ENCODE measurements at places on chromosomes 6 and 20.

DNA sequence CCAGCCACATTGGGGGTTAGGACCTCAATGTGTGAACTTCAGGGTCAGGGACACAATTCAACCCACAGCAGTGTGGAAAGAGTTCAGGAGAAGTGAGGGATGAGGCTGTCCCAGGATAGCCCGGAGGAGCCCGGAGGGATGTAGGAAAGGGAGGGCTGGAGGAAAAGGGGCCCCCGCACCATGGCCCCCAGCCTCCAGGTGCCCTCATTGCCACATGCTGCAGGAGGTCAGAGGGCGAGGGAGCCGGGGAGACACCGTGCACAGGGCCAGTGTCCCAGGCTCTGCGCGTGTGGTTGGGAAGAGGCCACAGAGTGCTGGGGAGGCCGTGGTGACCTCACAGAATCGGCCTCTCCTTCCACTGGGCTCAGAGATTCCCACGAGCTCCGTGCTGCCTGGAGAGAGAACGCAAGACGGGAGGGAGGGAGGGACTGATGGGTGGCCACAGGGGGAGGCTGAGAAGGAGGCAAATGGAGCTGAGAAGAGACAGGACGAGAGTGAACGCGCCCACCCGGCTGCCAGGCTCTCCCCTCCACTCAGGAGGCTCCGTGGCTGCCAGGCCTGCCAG, 215.1 kb downstream of the DLL1 start:
- no peak for DNase-seq

DNA sequence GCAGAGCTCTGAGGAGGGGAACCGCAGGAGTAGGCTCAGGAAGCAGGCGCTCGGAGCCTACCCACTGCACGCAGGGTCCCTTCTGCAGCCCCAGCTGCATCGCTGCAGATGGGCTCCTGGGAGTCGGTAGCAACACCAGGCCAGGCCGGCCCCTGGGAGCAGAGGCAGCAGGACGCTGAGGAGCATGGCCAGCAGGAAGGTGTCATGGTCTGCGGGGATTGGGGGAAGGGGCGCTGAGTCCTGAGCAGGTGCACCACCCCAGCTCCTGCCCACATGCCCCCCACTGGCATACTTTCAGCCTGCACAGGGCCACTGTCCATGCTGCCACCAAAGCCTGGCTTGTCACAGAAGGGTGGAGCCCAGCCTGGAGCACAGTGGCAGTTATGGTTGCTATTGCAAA, 7.7 kb upstream of the GFRA4 start:
- DNase-seq: no peak

- DNase-seq: no peak
Observed at GRCh38 chr6:159118924-159119323, 50.3 kb upstream of the FNDC1 start.

DNA sequence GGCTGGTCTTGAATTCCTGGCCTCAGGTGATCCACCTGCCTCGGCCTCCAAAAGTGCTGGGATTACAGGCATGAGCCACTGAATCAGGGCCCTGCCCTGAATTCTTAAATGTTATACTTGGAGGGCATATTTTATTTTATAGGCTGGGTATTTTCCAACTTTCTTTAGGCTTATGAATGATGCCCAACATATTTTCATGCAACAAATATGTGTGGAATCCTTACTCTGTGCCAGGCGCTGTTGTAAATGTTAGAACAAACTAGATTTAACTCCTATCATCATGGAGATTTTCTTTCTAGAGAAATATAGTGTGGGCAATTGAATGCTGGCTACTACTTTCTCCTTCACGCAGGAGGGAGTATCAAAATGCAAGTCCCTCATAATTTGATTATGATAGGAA, 71.2 kb downstream of the SAMD5 start:
- no peak for DNase-seq

DNA sequence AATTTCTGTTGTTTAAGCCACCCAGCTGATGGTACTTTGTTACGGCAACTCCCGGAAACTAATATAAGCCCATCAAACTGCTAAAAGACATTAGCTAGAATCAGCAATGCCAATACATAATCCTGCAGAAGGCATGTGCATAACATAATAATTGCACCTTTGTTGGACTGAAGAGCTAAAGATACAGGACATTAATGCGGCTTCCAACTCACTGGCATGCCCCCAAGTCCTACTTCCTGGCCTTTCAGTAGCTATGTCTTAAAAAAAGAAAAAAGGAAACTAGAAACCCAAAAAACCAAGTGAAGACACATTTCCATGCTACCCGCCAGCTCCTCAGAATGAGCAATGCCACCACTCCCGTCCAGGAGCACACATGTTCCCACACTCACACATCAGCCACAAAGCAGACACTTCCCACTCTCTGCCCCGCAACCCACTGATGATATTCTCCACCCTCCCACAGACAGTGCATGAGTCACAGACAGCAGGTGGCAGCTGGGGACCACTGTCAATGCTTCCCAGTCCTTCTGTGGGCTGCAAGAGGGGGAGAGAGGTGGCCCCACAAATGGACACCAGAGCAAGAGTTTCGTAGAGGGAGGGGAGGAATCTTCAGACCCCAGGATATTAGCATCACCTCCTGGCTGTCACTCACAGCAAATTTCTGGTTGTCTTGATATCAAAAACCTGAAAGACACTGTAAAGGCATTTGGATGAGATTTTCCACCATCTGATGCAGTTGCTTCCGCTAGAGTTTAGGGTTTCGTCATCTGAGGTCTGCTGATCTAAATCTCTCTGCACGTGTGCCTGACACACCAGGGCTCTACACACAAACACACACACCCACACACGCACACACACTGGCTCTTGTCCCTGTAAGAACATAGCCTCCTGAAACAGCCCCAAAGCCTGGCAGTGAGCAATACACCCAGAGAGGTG, 32.8 kb downstream of the GFOD1 start:
- DNase-seq: peak; percentile 90

GRCh38 chr20:43461894-43462659, 4.4 kb downstream of the SRSF6 start:
- no peak for DNase-seq

DNA sequence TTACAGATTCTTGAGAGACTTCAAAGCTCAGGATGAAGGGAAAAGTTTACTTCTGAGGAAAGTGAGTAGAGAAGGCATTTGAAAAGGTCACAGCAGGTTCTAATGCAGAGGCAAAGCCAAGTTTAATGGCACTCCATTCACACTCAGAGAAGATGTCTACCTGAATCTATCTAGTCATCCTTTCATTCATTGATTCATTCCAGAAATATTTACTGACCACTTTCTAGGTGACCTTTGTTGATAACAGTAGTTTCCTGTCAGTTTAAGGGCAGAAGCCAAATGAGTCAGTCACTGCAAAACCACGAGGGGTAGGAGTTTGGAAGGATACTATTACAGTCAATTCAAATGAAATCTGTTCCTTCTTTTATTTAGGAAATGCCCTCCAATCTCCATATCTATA, 30.8 kb downstream of the FBXO5 start:
- no peak for DNase-seq

DNA sequence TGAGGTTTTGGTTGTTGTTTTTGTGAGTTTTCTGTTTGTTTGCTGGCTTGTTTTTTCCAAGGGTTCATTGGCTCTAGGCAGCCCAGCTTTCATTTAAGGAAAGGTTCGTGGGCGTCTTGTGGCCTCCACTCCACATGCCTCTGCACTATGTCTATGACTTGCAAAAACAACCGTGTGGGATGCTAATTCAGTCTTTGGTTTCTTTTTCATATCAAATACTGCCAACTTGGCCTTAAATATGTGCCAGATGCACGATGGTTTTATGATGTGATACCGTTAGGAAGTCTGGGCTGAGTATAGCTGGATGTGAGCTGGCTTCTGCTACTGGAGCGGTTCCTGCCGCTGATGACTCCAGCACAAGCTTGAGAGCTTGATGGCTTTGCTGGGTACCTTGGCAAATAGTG, 96.3 kb downstream of the BMP2 start:
- no peak for DNase-seq

- DNase-seq: no peak
Observed at GRCh38 chr6:140537211-140537610, 1162.8 kb upstream of the CITED2 start.

Data from stimulated activated CD8-positive, alpha-beta memory T cell treated with anti-CD3 and anti-CD28 coated beads, Interleukin-15, amount 100 ng/mL, for 4 hours (primary cell).